ENCODE measurements at places on chromosomes 2 and 18.
A peak's percentile ranks its signal among the peaks of the same experiment; 100 is the strongest.

- no peak for DNase-seq
Observed at GRCh38 chr2:86695053-86695691, 24.9 kb upstream of the RMND5A start.

DNA sequence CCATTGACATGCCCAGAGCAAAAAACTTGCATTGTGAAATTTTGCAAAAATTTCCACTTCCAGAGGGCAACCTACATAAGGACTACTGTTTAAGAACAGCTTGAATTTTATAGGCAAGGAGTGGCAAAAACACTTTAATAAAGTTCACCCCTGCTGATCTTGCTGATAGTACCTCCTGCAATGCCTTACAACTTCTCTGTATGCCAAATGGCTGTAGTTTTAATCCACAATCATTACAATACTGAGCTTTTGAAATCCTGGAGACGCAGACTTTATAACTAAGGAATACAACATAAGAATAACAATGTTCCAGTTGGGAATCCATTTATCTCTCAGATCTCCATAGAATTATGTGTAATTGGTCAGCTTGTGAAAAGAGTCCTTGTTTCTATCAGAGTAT is 247.5 kb downstream of the KCNJ3 start:
- no peak for DNase-seq

GRCh38 chr18:52435301-52435700 is 95.3 kb downstream of the DCC start:
- no peak for DNase-seq

GRCh38 chr18:45248240-45248903 is 366.9 kb upstream of the SLC14A2 start:
- no peak for DNase-seq

DNA sequence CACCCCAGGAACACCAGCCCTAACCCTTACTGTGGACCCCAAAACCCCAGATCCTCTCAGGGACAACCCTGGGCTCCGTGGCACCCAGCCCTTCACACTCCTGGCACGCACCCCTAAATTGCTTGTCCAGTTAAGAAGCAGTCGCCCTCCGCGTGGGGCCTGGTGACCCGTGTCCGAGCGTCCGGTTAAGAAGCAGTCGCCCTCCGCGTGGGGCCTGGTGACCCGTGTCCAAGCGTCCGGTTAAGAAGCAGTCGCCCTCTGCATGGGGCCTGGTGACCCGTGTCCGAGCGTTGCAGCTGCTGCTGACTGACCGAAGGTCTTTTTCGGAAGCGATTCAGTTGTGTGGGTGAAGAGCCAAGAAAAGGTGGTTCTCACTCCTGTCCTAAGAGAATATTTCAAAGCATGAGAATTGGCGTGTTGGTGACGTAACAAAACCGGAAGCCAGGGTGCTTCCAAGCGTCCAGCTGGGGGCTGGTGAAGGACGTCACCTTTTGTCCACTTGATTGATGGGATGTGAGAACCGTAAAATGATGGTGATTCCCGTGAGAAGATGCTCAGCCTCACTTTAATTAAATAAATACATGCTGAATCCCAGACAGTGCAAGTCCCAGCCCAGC is 70.5 kb downstream of the KCNG2 start:
- DNase-seq: peak; percentile 34

- no peak for DNase-seq
Observed at GRCh38 chr2:218262631-218263586, 2.1 kb downstream of the GPBAR1 start.

DNA sequence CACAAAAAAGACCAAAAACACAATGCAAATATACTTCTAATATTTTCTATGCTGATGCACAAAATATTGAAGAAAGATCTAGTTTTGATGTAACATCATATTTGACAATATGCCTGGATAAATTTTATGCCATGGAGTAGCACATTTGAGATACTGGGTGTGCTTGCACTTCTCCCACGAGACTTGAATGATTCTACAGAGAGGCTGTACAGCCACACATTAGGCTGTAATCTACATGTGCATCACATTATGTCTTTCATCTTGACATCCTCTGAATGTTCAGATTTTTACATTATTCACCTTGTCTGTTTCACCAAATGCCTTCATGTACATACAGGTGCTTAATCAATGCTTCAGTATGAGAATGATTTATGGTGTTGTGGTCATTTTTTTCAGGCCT is 756.4 kb upstream of the CDH7 start:
- no peak for DNase-seq

Data from activated CD8-positive, alpha-beta memory T cell treated with anti-CD3 and anti-CD28 coated beads, Interleukin-2, amount 50 U/mL, for 48 hours (primary cell).